ENCODE measurements at places on chromosomes 1 and 21.

DNA sequence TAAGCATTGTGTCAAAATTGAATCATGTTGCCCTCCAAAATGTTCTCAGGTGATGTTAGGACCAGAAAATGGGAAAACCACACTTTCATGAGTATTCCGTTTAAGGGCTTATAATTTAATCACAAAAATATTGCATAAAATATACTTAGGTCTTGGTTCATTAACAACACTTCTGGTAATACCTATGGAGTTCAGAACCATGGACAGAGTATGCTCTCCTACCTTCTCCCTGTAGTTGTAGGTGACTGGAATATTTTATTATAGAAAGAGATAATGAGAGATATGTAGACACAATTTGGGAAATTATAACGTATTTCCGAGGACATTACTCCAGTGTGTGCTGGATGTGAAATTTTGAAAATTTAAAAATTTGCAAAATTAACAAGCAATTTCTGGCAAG lies 232.5 kb downstream of the NCAM2 start:
- DNase-seq: no peak

DNA sequence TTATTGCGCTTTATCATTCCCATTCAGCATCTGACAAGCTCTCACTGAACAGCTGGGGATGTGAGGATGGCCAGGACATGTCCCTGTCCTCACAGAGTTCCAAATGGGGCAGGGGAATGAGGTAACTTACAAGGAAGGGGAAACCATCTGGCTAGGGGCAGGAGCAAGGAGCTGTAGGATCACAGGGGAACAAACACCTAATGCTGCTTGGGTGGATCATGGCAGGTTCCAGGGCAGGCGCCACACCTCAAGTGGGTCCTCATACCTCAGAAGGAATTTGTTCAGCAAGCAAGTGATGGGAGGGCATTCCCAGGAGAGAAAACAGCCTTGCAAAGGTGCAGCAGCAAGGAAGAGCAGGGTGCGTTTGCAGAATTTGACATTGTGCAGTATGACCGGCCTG lies 35.1 kb upstream of the GRIK3 start:
- DNase-seq: no peak

- no peak for DNase-seq
Measured at GRCh38 chr1:22880174-22880601, 92.5 kb downstream of the LACTBL1 start.

- no peak for DNase-seq
Measured at GRCh38 chr1:165351863-165352441, 4.6 kb downstream of the LMX1A start.

DNA sequence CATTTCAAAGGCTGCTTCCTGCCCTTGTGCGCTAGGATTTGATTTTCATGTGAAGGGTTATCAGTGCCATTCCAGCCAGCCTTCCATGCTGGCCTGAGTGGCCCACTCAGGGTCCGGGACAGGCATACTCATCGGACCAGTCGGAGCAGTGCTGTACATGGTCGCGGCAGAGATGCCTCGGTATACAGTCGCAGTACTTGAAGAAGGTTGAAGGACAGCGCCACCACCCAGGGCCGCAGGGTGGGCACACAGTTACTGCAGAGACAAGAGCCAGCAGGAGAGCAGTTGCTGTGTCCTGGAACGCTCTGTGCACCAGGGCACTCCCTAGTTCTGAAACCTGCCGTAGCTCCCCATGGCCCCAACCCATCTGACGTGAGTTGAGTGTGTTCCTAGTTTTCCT lies 9.1 kb downstream of the LDLRAD1 start:
- no peak for DNase-seq

GRCh38 chr21:30582870-30583269 lies 7.3 kb downstream of the KRTAP22-2 start:
- DNase-seq: no peak

GRCh38 chr1:98887507-98887906 lies 117.2 kb downstream of the PLPPR5 start:
- DNase-seq: no peak

- no peak for DNase-seq
Measured at GRCh38 chr1:87103074-87103473, 188.6 kb downstream of the HS2ST1 start.

DNA sequence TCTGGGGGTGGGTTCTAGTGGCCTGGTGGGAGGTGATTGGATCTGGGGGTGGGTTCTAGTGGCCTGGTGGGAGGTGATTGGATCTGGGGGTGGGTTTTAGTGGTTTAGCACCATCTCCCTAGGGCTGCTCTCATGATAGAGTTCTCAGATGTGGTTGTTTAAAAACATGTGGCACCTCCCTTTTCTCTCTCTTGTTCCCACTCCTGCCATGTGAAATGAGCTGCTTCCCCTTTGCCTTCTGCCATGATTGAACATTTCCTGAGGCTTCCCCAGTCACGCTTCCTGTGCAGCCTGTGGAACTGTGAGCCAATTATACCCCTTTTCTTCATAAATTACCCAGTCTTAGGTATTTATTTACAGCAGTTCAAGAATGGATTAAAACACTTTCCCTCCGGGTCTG lies 327.3 kb upstream of the AJAP1 start:
- no peak for DNase-seq

GRCh38 chr21:34367320-34367935 lies 3.6 kb downstream of the KCNE2 start:
- DNase-seq: no peak

DNA sequence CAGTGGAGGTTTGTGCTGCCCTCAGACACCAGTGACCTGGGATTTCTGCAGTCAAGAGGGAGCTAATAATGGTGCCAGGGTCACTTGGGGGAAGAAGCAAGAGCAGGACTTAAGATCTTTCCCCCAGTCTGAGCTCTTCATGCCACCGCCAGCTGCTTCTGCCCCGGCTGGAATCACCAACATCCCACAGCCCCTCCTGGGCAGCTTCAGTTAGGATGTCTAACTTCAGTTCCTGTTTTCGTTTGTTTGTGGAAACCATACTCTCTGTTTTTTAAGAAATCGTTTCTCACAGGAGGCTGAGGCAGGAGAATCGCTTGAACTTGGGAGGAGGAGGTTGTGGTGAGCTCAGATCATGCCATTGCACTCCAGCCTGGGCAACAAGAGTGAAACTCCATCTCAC lies 25.6 kb upstream of the PRDM2 start:
- DNase-seq: no peak

GRCh38 chr1:67803380-67804279 lies 29.6 kb downstream of the GNG12 start:
- no peak for DNase-seq

- no peak for DNase-seq
Measured at GRCh38 chr1:64047549-64047996, 155.8 kb upstream of the UBE2U start.

All from activated T-helper 1 cell treated with anti-CD3 and anti-CD28 coated beads, Interleukin-2, amount 50 U/mL, for 16 hours (primary cell).